ENCODE measurements at places on chromosomes 3 and 15.

DNA sequence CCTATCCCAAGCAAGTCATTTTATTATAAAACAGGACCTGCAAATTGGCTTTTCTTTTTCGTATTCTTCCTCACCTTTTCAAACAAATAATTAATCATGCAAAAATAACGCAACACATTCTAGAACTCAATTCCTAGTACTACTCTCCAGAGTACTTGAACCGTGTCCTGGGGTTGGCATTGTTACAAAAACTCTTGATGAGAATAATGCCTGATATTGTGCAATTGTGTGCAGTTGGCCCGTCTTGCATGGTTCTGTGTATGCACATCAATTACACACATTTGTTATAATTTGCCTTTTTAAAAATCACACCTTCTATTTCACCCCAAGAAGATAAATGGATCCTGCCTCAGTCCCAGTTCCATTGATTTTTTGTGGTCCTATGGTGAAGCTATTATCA, 205.4 kb downstream of the EPHB1 start:
- no peak for DNase-seq

DNA sequence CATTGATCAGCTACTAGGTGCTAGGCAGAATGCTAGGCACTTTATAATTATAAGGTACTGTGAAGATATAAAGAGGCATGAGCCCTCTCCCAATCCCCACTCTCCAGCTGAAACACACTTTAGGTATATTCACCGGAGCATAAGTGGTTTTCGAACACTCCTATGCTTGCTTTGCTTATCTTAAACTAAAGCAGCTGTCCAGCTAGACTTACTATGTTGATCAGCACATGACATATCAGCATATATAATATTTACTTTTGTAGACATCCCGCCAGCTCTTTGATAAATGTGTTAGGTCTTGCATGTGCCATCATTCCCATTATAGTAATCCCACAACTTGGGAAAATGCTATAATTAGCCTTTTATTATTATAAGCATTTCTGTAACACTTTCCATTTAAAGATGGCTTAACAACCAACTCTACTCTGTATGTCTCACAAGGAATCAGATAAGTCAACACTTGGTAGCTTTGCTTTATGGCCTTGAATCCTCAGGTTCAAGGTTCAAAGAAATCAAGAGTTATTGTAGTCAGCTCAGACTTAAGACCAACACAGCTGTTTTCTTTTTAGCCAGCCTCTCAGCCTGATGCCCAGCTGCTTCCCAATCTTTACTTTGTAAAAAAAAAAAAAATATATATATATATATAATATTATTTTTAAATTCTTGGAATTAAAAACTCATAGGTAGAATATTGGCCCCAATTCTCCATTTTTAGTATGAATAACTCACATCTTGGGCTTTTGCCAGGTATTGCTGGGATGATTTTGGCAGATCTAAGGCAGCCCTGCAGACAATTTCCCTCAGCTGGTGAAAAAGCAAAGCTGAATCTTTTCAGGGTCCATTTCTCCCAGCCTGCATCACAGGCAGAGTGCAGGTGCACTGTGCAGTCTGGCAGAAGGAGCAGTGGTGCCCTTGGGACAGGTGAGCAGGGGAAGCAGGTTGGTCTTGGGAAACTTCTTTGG, 104.2 kb downstream of the THRB start:
- DNase-seq, result no peak

- DNase-seq, result no peak
Measured at GRCh38 chr3:45112939-45113338, 33.2 kb downstream of the CDCP1 start.

GRCh38 chr15:85404918-85405866, 24.8 kb downstream of the AKAP13 start:
- no peak for DNase-seq

- no peak for DNase-seq
Measured at GRCh38 chr3:12287727-12288181, 1.1 kb upstream of the PPARG start.

DNA sequence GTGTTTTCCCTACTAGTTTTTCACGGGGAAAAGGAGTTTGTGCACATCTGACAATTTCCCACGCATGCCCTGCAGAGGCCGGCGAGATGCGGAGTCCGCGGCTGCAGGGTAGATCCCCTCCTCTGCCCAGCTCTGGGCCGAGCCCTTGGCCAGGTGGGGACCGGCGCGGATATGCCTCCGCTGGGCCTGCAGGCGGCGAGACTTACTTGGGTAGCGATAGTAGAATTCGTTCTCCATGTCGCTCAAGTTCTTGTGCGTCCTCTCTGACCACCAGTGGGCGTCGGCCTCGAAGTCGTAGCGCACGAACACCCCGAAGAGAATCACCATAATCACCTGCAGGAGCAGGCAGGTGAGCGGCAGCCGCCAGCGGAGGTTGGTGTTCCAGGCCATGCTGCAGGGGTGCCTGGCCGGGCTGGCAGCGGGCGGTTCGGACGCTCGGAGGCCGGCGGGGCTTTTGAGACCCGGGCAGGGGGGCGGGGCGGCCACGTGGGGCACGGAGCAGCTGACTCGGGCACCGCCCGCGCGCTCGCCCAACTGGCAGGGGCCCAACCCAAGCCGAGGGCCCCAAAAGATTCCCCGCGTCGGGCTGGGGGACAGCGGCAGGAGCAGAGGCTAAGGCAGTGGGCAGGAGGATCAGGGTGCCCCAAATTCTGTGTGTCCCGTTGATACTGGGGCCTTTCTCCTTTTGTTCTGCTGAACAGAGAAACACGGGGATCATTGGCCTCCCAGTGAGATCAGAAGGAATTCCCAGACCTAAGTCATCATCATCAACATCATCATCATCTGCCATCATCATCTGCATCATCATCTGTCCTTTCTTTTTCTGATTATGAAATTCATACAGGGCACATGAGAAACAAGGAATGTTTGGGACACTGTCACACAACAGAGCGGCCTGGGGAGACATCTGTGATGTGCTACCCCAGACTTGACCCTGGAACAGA, at the start of gene RHCG:
TSS of gene RHCG (minus strand) at position 429 of the 944 bp plus-strand sequence. CDS start at position 390, 39 bp downstream.
- DNase-seq, result no peak

DNA sequence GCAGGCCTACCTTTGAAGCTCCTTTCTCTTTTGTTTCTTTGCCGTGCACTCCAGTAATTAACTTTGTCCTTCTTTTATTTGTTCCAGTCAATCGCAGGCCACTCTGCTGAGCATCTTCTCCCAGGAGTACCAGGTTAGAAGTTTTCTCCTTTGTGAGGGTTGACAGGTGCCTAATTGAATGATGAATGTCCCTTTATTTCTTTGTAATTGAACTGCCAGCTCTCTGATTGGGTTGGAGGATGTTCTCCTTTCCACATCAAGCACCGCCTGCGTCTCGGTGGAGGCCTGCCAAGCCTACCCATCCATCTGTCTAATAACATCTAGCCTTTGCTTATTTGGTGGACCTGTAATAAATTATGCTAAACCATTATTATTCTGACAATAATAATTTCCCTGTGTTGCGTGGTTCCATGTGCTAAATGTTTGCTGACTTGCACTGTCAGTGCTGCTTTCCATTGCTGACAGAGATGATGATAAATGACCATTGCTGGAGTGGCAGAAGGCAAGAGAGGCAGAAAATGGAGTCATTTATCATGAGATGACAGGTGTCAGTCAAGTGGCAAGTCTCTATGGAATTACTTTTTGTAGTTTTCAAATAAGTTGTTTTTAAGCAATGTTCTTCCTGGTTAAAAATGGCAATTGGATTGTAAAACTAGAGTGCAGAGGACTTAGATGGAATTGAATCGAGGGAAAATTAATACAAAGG, 64.9 kb downstream of the CDIN1 start:
- DNase-seq, result no peak

GRCh38 chr3:120506828-120507774, 56.3 kb upstream of the FSTL1 start:
- DNase-seq, result no peak

DNA sequence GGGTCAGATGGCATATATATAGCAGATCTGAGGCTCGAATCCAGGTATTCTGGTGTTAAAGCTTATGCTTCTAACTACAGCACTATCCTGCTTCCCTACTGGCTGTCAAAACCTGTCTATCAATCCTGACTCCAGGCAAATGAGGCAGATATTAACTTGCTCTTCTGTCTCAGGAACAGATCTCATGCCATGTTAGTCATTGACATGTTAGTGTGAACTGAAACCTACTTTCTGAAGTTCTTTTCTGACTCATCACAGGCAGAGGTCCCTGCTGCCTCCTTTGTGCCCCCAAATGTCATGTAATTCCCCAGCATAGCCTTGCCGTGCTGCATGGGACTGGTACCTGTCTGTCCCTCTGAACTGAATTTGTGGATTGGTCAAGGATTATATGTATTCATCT, 125.0 kb upstream of the SMAD3 start:
- DNase-seq, result no peak

DNA sequence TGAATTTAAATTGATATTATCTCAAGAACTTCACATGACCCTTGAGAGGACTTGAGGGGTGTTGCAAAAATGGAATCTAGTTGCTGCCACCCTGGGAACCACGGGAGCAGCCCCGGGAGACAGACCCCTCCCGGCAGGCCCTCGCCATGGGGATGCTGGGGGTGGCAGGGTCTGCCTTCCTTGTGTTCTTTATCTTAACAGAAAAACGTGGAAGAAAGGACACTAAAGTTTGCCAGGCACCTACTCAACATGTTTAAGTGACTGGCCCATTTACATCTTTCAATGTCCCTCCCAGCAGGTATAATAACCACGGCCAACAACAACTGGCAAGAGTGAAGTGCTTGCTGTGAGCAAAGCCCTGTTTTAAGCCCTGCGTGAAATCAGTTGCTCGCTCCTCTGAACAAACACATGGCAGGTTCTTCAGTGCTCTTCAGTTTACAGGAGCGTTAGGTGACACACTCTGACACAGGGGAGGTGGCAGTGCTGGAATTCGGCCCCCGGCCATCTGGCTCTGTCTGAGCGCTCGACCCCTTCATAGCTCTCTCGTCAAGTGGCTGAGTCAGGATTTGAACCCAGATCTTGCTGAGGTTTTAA, 112.5 kb downstream of the ASB7 start:
- no peak for DNase-seq

DNA sequence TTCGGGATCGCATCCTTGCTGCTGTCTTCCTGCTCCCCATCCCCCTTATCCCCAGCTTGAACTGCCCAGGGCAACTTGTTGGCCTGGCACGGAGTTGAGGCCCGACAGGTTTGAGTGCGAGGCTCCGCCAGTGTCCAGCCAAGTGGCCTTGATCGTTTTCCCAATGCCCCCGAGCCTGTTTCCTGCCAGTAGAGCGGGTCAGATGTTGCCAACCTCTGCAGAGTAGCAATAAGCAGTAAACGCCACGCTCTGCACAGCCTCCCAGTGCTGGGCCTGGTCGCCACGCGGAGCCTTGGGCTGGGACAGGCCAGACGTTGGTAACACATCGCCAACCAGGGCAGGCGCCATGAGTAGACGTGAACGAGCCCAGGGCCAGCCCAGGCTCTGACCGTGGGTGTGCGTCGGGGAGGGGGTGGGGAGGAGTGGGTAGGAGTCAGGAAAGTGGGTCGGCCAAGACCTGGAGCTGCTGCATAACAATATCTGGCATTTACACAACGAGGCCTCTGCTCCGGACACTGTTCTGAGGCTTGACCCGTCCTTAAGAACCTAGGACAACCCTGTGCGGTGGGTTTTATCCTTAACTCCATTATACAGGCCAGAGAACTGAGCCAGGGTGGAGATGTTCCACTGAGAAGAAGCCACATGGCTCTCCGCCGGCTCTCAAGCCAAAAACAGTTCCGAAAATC, 444 bp upstream of the ABHD14A start:
- DNase-seq, result no peak

DNA sequence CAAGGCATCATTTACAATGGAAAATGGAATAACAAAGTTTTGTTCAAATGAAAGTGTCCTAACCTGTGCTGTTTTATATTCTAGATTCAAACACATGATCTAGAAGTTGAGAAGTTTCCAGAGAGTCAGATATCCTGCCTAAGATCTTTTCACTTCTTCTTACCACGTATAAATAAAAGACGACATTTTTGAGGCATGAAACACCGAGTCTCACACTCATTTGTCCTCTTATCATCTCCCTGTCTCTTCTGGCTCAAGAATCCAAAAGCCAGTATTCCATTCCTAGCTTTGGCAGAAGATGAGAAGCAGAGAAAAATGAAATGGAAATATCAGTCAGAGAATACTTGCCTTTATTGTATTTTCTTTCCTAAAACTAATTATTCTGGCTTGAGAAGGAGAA, 738.6 kb upstream of the NR2F2 start:
- no peak for DNase-seq

DNA sequence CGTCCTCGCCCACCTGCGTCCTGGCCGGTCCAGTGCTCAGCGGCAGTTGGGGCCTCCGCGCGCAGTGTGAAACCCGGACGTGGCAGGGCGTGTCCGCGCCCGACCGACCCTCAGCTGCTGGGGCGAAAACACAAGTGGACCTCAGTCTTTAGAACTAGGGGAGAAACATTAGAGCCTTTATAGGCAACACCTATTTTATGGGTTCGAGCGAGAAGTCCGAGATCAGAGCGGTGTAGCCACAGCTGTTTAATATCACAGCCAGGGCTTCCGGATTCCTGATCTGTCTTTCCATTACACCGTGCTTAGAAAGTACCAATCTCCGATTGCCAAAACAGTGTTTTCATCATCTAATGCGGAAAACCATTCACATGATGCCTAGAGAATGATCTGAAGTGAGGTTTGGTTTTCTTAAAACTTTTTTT, 506 bp downstream of the RAD51 start:
- DNase-seq, result no peak

DNA sequence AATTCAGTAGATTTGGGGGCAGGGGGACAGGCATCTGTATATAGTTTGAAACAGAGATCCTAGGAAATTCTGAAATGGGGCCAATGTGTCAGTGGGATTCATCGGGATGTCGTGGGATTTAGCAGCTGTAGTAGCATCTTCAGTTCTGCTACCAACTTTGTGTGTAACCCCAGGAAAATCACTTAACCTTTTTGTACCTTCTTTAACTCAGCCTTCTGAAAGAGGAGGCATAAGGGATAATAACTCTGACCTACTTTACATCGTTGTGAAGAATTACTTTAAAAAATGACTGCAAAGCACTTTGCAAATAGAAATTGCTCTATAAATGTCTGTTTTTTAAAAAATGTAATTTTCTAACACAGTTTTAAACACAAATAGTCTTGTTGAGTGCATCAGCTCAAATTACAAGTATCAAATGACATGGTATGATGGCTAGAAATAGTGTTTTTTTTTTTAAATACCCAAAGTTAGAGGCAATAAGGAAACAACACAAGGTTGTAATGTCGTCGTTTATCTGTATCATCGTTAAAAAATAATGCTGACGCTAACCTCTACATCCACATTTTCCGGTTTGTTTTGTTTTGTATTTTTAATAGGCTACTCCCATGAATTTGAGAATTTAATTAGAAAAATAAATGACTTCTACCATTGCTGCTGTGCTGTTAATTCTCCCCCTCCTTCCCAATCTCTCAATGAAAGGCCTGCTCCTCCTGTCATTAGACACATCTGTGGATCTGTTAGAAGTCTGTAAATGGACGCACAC, 338.5 kb downstream of the PTPRG start:
- DNase-seq, result no peak

- no peak for DNase-seq
Measured at GRCh38 chr3:172137287-172138192, 98.2 kb downstream of the FNDC3B start.

GRCh38 chr3:155368786-155369185, 75.3 kb upstream of the STRIT1 start:
- DNase-seq, result no peak
